ENCODE measurements at places on chromosomes 1 and 21.

GRCh38 chr1:180267211-180267561, 37.1 kb downstream of the LHX4 start:
- DNase-seq = no peak

DNA sequence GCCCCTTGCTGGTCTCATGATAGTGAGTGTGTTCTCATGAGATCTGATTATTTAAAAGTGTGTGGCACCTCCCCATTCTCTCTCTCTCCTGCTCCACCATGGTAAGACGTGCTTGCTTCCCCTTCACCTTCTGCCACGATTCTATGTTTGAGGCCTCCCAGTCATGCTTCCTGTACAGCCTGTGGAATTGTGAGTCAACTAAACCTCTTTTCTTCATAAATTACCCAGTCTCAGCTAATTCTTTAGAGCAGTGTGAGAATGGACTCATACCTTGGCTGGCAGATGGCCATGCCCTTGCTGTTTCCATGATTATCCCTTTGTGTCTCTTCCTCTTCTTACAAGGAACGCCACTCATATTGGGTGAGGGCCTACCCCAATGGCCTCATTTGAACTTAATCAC, 40.3 kb downstream of the PSMG1 start:
- no peak for DNase-seq

DNA sequence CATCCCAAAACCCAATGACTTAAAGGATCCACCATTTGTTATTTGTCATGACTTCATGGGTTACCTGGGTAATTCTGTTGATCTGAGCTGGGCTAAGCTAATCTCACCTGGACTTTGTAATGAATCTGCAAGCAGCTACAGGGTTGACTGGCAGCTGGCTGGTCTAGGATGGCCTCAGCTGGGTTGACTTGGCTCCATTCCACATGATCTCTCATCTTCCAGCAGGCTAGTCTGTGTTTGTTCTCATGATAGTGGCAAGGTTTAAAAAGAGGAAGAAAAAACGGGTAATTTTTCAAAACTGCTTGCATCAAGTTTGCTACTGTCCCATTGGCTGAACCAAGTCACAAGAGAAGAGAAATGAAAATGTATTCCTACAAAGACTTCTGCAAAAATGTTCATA, 24.8 kb upstream of the ZMYM4 start:
- no peak for DNase-seq

DNA sequence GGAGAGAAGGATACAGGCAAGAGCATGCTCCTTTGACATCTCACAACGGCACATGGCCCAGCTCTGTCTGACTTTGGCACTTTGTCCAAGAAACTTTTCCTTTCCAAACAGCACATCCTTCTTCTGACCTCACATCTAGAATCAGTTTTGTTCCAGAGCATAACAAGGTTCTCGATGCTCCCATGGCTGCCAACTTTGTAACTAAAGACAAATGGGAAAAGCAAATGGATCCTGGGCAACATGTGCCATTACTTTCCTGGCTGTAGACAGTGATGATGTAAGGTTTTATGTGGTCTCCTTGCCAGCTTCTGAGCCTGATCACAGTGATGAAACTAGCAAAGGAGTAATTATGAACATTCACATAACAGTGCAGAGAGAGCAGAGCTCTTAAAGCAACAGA, 171.8 kb upstream of the C1orf87 start:
- no peak for DNase-seq

DNA sequence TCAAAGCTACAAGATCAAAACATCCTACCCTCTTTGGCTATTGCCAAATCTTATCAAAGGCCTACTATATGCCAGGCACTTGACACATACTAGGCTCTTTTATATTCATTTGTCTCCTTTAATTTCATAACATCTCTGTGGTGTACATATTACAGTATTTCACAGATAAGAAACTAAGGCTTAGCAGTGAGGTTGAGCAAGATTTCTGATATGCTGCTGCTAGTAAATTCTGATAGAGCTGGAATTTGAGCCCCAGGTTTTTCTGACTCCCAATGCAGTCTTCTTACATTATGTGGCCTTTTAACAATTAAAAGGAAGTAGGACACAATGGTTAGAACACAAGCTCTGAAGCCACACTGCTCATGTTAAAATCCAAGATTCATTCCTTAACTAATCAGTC, 16.8 kb downstream of the CCDC185 start:
- no peak for DNase-seq

GRCh38 chr1:151524736-151525135, 13.5 kb downstream of the CGN start:
- no peak for DNase-seq

GRCh38 chr1:2127187-2128145, 67.1 kb downstream of the FAAP20 start:
- no peak for DNase-seq
